ENCODE measurements at places on chromosomes 13 and 19. TPM values are rescaled to one million over a fixed set of nuclear protein-coding genes. Genes with fewer than 3 reads are reported as not detected.

APLP1 gene
- total RNA-seq, result 2.5 TPM

COL5A3 gene
- total RNA-seq, result 0.23 TPM

HNRNPA1L2 gene
- total RNA-seq, result 2.2 TPM

KASH5 gene
- not detected for total RNA-seq

OR10H1 gene
- total RNA-seq, result not detected

RUBCNL gene
- total RNA-seq, result under 0.01 TPM

CD79A gene
- 0.34 TPM for total RNA-seq

GJA3 gene
- under 0.01 TPM for total RNA-seq

CYP4F11 gene
- total RNA-seq, result not detected

NMRK2 gene
- total RNA-seq, result not detected

ZNF345 gene
- total RNA-seq, result 4.0 TPM

FFAR3 gene
- not detected for total RNA-seq

MEX3D gene
- 121 TPM for total RNA-seq

SYNGR4 gene
- total RNA-seq, result not detected

C19orf73 gene
- 1.4 TPM for total RNA-seq

EDNRB gene
- total RNA-seq, result 112 TPM

CYSLTR2 gene
- total RNA-seq, result not detected

TMIGD2 gene
- total RNA-seq, result not detected

SLC25A41 gene
- not detected for total RNA-seq

EHD2 gene
- total RNA-seq, result 336 TPM

NRTN gene
- 0.85 TPM for total RNA-seq

UGGT2 gene
- 22.1 TPM for total RNA-seq

PDX1 gene
- not detected for total RNA-seq

CALR3 gene
- not detected for total RNA-seq

MEF2B gene
- total RNA-seq, result not detected

FNDC3A gene
- total RNA-seq, result 63.9 TPM

ZNF681 gene
- 2.8 TPM for total RNA-seq

C19orf85 gene
- total RNA-seq, result not detected

SLC10A2 gene
- not detected for total RNA-seq

PSG6 gene
- total RNA-seq, result not detected

Measured in dermis blood vessel endothelial cell (primary cell).